ENCODE measurements at places on chromosomes 7 and 10.

GRCh38 chr7:155372782-155373358 lies 75.2 kb downstream of the INSIG1 start:
- no peak for DNase-seq

DNA sequence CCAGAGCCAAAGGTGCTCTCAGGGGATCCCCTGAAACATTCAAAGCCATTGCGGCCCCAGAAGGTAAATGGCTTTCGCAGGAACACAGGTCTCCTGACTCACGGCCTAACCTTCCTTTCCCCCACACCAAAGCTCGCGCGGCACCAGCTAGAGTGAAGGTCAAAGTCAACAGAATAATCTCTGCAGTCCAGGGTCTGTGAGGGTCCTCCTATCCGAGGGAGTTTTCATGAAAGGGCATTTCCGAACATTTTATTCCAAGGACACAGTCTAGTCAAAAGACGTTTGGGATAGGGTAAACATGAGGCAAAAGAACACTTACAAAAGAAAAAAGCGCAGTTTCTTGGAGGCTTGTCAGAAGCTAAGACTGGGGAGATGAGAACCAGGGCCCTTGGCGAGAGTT lies 559 bp upstream of the STEAP2 start:
- DNase-seq = no peak

- DNase-seq = no peak
Measured at GRCh38 chr10:5742116-5742515, 57.5 kb downstream of the TASOR2 start.

GRCh38 chr10:45520476-45520875 lies 146.5 kb downstream of the ALOX5 start:
- DNase-seq = no peak

DNA sequence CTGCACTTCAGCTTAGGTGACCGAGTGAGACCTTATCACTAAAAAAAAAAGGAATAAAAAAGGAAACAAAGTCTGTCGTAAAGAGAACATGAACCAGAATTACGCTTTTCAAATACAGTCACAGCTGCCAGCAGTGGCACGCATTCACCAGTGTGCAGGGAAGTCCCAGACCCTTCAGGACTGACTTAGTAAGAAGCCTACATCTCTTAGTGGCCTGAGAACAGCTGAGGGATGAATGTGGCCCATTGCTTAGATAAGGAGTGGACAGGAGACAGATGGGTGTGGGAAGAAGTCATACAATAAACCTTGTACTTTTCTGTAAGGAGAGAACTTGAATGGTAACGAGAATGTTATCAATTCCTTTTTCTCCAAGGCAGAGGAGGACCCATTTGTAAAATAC lies 178.5 kb downstream of the JCAD start:
- no peak for DNase-seq

- DNase-seq = no peak
Measured at GRCh38 chr10:33009244-33010131, 51.5 kb upstream of the ITGB1 start.

DNA sequence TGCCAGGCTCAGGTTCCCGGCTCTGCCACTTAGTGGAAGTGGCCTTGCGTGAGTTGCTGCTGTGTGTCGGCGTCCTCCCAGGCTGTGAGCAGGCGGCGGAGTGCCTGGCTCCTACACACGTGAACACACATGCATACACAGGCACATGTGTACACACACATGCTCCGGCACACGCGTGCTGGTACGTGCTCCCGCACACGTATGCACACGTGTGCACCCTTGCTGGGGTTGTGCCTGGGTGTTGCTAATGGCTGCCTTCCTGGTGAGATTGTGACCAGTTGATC lies 107.6 kb downstream of the INPP5A start:
- DNase-seq = no peak

DNA sequence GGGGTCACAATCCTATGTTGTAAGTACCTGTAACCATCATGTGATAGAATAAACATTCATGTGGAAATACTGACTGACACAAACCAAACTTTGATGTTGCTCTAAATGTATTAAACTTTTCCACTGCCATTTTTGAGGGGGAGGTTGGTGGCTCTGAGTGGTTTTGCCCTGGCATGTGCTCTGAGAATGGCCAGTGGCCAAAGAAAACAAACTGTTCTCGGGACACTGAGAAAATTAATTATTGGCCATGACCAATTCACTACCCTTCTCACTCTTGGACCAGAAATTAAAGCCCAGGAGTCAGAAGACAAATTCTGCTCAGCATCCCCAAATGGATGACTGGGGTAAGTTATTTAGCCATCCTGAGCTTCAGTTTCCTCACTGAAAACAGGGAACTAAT lies 195.9 kb downstream of the XPNPEP1 start:
- DNase-seq = no peak

DNA sequence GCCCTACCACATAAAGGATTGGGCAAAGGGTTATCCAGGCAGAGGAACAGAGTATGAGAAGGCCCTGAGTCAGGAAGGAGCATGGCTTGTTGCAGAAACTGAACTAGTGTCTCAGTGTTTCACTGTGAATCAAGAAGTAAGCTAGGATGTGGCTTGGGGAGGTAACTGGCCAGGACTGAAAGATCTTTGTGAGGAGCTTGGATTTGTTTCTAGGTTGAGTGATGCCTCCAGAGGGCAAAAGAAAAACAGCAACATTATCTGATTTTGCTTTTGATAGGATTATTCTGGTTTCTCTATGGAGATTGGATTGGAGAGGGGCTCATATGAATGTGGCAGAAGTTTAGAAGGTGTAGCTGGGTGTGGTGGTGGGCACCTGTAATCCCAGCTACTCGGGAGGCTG lies 137.9 kb upstream of the HDAC9 start:
- no peak for DNase-seq

GRCh38 chr7:70406186-70406949 lies 725.6 kb upstream of the GALNT17 start:
- no peak for DNase-seq

GRCh38 chr7:156017431-156017830 lies 205.2 kb upstream of the SHH start:
- no peak for DNase-seq

DNA sequence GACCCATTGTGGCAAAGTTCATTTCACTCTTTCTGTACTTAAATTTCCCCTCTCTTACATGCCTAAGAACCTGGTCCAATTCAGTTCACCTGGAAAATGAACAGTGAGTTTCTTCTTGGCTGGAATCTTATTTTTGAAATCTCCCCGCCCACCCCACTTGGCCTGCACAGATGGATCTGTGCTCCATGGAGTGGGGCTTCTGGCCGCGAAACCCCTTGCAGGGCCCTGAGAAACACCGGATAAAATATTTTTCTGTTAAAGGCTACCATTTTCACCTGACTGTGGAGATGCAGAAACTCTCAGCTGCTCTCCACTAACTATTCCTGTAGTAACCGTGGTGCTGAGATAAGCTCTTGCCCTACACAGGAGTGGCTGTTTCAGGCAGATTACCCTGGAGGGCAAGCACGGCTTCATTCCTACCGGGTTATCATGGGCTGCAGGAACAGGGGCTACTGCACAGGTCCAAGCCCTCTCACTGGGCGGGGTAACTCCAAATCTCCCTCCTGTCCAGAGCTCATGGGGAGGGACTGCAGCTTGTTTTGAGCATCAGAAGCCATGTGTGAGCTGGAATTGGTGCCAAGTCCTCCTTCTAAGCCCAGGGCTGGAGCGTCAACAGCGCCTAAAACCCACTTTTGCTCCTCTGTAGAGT lies 118.9 kb downstream of the PRPF18 start:
- no peak for DNase-seq

DNA sequence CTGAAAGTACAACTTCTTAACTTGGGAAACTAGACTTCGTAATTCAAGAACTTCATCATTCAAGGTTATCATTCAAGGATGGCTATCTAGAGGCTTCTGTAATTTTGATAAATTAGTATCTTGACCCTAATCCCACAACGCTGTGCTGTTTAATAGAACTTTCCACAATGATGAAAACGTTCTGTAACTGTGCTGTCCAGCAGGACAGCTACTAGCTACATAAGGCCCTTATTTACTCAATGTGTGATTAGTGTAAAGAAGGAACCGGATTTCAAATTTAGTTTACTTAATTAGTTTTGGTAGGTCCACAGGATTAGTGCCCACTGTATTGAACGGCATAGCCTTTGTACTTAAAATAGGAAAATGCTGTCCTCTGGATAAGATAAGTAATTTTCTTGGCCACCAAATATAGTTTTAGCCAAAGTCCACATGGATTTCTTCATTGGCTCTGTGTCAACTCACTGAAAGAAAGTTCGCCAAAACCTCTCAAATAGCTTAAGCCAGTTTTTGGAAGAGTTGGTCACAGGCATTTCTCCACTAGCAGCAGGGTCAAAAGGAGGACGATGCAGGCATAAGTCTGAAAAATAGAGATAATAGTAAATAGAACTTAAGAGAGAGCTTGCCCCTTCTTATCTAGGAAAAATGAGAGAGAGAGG lies 17.3 kb downstream of the DGKI start:
- DNase-seq = no peak

DNA sequence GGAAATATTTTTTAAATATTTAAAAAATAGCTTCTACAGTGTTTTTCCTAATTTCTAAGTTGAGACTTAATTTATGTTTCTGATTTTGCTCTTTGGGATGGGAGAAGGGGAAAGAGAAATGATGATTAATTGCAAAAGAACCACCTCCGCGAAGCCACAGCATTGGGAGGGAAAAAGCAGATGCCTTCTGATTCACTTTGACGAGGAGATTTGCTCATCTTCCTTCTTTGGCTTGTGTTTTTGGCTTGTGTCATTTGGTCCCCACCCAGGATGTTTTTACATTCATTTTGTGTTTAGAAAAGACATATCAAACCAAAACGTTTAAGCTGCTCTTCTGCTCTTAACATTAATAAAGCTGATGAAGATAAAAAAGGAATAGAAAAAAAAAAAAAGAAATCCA lies 121.7 kb downstream of the MACC1 start:
- no peak for DNase-seq

DNA sequence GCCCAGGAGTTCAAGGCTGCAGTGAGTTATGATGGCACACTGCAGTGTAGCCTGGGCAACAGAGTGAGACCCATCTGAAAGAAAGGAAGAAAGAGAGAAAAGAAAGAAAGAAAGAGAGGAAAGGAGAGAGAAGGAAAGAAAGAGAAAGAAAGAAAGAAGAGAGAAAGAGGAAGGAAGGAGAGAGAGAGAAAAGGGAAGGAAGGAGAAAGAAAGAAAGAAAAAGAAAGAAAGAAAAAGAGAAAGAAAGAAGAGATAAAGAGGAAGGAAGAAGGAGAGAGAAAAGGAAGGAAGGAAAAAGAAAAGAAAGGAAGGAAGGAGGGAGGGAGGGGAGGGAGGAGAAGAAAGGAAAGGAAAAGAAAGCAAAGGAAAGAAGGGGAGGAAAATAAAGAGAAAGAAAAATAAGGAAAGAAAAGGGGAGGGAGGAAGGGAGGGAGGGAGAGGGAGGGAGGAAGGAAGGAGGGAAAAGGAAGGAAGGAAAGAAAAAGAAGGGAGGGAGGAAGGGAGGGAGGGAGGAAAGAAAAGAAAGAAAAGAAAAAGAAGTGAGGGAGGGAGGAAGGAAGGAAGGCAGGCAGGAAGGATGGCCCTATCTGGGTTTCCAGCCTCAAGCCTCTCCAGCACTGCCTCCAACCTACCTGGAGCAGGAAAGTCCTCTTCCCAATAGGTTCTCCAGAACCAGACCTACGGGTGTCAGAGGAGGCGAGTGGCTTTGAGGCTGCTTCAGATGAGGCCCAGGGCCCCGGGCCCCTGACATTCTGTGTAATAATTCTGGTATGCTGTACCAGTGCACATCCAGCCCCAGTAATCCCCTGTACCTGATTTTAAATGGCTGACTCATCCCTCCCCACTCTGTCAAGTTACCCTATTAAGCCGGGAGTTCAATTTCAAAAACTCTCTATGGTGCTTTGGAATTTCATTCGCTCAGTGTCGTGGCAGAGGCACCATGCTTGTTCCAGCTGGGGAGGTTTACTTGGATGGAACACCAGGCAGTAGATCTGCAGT lies 6.8 kb upstream of the PARD3 start:
- no peak for DNase-seq

DNA sequence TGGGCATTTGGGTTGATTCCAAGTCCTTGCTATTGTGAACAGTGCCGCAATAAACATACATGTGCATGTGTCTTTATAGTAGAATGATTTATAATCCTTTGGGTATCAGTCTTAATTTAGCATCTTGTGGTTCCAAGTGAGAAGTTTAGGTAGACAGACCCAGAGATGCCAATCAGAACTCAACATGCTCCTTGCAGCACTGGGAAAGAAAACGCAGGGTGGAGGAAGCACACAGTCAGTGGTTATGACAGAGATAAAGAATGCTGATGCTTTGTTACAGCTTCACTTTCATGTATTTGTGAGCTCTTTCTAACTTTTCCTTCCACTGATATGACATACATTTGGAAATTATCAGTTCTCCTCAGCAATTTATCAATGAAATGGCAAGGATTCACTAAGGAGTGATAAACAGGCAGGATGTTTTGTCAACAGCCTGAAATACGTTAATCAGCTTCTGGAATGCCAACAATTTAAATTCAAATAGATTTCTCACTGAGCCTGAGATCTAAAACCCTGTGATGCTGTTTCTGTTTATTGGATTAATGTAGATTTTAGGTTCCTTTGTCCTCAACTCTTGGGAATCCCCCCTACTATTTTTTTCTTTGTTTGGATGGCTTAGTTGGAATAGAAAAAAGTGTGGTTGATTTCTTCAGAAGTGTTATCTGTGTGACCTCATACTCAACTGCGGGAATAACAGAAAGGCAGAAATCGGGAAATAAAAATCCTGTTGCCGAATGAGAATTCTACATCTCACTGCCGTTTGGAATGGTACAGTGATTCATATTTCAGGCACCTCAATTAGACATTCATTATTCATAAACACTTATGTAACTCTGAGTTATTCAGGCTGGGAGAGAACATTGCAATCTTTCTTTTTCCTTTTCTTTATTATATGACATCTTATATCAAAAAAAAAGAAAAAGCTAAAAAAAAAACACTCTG lies 675.0 kb downstream of the CNTNAP2 start:
- DNase-seq = no peak

GRCh38 chr7:108327353-108327752 lies 128.9 kb downstream of the NRCAM start:
- no peak for DNase-seq

GRCh38 chr7:106279425-106280197 lies 5.2 kb downstream of the NAMPT start:
- no peak for DNase-seq

GRCh38 chr10:61871487-61871886 lies 30.0 kb upstream of the ARID5B start:
- no peak for DNase-seq

- DNase-seq = no peak
Measured at GRCh38 chr7:75688200-75689136, 50.3 kb downstream of the HIP1 start.

- DNase-seq = no peak
Measured at GRCh38 chr7:50834031-50834535, 51.4 kb upstream of the GRB10 start.

GRCh38 chr7:30224511-30225062 lies 59.8 kb upstream of the ZNRF2 start:
- DNase-seq = no peak

Data from activated CD8-positive, alpha-beta memory T cell treated with anti-CD3 and anti-CD28 coated beads for 1 hour (primary cell).